Mammary epithelial cell (primary cell): ENCODE measurements at places on chromosomes 16 and 17. TPM values are rescaled to one million over a fixed set of nuclear protein-coding genes. Genes with fewer than 3 reads are reported as not detected.

GRCh38 chr17:44769647-44770084 lies 10.9 kb downstream of the ADAM11 start:
- no peak for DNase-seq

ELOB gene
- 294 TPM for total RNA-seq

MYL11 gene
- 1.3 TPM in 1 of 2 replicates, not detected in the other for total RNA-seq

HP gene
- total RNA-seq = not detected in 2 replicates

CLEC3A gene
- not detected for total RNA-seq

- DNase-seq = no peak
Measured at GRCh38 chr17:57350266-57350665, 93.9 kb downstream of the MSI2 start.

ACE gene
- not detected in 2 replicates for total RNA-seq

DNA sequence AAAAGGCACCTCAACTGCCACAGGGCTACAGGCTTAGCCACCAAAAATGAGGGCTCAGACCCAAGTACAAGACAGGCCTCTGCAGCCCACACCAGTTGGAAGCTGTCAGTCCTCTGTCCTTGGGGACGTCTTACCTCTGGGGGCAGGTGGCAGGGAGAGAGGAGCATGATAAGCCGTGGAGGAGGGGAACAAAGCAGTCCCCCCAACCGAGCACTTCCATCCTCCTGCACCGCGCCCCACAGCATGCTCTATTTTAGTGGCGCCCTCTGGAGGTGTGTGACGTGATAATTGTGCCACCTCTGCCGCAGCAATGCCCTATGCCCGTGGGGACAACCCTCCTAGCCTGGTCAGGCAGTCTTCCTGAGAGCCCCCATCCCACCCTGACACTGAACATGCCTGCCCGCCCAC lies 13.6 kb downstream of the G6PC3 start:
- DNase-seq = no peak

GRCh38 chr17:80795090-80795580 lies 196.5 kb upstream of the CHMP6 start:
- DNase-seq = no peak

AMDHD2 gene
- total RNA-seq = 17.8 and 31.9 TPM in 2 replicates

TPSD1 gene
- total RNA-seq = not detected in 2 replicates

CDRT15L2 gene
- not detected for total RNA-seq

- DNase-seq = no peak
Measured at GRCh38 chr16:1734123-1734522, 28.1 kb downstream of the MAPK8IP3 start.

DNA sequence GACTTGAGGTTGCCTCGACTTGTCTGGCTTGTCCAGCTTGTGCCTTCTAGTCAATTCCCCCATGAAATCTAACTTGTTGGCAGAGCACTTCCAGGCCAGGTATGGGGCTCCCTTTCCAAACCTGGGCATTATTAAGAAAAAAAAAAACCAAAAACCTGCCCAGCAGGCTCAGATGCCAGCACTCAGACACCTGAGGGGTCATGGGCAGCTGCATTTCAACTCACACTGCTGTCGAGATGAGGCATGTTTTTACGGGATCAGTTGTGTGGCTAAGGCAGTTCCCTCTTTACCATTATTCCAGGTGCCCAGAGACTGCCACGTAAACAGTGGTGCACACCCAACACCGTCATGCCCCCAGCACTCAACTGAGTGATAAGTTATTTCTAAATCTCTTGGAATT lies 17.8 kb downstream of the TMEM11 start:
- DNase-seq = no peak

- no peak for DNase-seq
Measured at GRCh38 chr17:65774787-65775186, 213.3 kb upstream of the AXIN2 start.

GRCh38 chr17:13441873-13442272 lies 159.9 kb downstream of the HS3ST3A1 start:
- DNase-seq = no peak

- DNase-seq = no peak
Measured at GRCh38 chr17:520447-521182, 168.0 kb upstream of the RPH3AL start.

DNA sequence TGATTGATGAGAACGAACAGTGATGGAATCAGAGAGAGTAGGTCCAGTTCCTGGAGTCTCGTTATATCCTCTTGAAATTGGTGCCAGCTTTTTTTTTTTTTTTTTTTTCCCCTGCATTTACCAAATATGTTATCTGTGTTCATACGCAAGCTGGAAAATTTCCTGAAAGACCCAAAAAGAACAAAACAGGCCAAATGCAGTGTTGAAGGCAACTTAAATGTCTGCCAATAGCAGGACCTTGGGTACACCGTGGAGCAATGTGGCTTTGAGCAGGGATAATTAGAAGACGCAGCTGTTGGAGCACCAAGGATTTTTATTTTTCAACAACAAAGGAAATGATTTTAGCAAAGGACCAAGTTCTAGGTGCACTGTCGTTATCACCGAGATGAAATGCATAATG lies 105.0 kb downstream of the ABCC6 start:
- DNase-seq = no peak

- no peak for DNase-seq
Measured at GRCh38 chr16:79587897-79588296, 12.6 kb downstream of the MAF start.

DNA sequence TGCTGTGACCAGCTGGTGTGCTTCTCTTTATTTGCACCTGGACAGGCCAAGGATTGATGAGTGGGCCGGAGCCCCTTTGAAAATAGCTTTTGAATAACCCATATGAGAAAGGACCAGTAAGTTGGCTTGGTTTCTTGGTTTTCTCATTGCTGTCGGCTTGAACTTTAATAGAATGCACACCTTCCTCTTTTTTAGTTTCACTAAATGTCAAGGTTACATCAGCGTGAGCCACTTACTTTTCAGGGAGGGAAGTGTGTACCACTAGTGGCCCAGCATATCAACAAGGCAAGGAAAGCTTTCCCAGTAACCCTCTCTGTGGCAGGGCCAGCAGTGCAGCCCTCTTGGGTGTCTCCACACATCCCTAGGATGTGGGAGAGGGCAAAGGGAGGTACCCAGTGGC lies 433.3 kb downstream of the CA10 start:
- DNase-seq = no peak

DNA sequence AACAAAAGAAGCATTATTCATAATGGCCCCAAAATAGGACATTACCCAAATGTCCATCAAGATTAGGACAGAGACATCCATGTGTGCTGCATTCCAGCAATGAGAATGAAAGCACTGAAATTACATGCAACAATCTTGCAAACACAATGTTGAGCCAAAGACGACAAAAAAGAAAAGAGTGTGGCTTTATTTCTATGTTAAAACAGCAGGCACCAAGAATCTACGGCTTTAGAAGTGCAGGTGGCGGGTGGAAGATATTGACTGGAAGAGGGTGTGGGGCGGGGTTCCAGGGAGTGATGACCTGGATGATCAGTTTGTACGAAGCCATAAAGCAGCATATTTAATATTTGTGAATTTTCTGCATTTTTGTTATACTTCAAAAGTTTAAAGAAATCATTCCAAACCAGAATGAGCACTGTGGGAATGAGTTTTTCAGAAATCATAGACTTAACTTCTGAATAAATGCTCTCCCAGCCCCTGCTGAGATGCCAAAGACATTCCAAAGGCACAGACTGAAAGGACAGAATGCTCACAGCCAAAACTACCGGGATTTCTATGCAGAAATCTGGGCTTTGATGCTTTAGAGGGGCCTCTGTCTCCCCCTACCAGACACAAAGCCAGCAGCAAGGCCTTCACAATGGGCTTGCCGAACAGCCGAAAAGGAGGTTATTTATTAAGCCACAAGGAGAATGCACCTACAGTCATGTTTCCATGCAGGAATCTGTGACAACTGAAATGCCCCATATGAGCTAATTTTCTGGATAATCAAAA lies 361.6 kb downstream of the GRIN2A start:
- DNase-seq = no peak

- no peak for DNase-seq
Measured at GRCh38 chr17:39143552-39144093, 7.8 kb downstream of the PLXDC1 start.

- DNase-seq = no peak
Measured at GRCh38 chr17:68446626-68447041, 10.7 kb downstream of the WIPI1 start.

DNA sequence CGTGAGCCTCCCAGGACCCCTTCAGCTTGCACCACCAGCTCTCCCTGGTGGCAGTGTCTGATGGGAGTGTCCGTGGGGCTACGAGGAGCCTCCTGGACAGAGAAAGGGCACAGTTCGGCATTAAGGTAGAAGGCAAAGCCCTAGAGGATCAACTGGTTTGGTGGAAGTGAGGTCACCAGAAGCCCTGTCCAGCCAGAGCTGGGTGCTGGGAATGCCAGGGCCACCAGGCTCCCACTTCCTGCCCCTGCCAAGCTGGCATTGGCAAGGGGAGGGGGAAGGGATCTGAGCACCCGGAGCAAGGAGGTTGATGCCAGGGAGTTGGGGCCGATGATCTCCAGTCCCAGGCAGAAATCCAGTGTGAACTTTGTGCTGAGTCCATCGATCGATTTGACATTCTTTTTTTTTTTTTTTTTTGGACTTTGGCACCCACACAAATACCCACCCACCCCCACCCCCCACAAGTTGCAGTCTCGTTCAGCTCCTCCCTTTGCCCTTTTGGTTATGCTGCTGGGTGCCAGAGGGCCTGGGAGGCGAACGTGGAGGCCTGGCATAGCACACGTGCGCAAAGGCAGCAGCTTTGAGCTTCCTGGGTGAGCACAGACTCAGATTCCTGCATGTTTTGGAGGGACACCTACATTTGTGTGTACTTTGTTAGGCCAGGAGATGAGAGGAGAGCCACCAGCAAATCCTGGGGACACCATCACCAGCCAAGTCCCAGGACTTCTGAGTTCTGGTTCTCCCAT lies 2.1 kb downstream of the NHERF1 start:
- no peak for DNase-seq

DLX4 gene
- not detected for total RNA-seq

- DNase-seq = no peak
Measured at GRCh38 chr17:40309031-40309948, at the start of gene RARA. RARA (plus strand) TSS chr17:40309180; CDS start chr17:40331219, 22,039 bp downstream.

CCL11 gene
- total RNA-seq = not detected in 2 replicates

GRCh38 chr16:4805231-4805630 lies 2.8 kb upstream of the ROGDI start:
- DNase-seq = no peak

GRCh38 chr17:78641666-78642065 lies 64.5 kb upstream of the DNAH17 start:
- no peak for DNase-seq

DNA sequence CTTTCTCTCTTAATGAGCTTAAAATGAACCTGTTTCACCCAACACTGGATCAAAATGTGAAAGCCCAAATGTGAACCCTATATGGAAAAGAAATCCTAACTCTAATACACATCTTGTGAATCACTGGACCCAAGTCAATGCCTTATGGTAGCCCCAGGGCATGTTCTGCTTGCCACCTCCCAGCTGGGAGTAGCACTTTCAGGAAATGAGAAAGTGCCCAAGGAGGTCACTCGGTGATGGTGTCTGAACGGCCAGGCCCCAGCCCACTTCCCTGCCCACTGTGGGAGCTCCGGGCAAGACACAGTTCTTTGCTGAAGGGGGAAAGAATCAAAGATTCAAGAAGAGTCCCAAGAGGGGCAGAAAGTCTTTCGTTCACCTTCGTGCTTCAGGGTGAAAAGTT lies 46.1 kb downstream of the GTF3C1 start:
- peak; percentile 54 for DNase-seq

GRCh38 chr17:9647014-9647413 lies 1.7 kb downstream of the USP43 start:
- peak; percentile 70 for DNase-seq

DNA sequence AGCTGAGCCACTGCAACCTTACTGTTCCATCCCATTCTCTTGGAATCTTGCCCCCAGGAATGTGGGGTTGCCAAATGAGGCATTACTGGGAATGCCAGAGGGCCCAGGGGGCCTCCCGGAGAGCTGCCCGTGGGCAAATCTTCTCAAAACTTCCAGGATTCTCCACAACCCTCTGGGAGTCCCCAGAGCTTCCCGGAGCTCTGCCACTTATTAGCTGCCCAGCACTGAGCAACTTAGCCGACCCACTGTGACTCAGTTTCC lies 306.0 kb downstream of the FOXL1 start:
- DNase-seq = no peak

ZP2 gene
- not detected for total RNA-seq

KCNH6 gene
- not detected in 2 replicates for total RNA-seq

DNA sequence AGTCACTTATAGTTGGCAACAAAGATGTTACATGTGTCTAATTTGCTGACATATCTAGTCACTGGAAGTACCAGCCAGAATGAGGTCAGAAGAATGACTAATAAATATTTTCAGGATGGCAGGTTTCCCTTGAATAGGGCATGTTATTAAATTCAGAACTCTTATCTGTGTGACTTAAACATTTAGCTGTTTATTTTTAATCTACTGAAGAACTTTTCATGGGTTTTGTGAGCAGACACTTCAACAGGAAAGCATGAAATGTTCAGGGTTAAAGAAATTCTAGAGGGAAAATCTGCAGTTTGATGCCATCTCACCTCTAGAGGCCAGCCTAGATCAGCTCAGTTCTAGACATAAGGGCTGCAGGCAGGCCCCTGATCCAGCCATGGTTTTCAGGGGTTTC lies 13.2 kb downstream of the JPT2 start:
- DNase-seq = peak; percentile 75

MT4 gene
- total RNA-seq = not detected

- no peak for DNase-seq
Measured at GRCh38 chr17:65511316-65511715, 50.1 kb downstream of the AXIN2 start.

- no peak for DNase-seq
Measured at GRCh38 chr16:78909226-78909625, 691.3 kb downstream of the MAF start.

SPAG7 gene
- total RNA-seq = 20.7 TPM

- DNase-seq = no peak
Measured at GRCh38 chr16:50501251-50501650, 46.9 kb upstream of the NKD1 start.

DNA sequence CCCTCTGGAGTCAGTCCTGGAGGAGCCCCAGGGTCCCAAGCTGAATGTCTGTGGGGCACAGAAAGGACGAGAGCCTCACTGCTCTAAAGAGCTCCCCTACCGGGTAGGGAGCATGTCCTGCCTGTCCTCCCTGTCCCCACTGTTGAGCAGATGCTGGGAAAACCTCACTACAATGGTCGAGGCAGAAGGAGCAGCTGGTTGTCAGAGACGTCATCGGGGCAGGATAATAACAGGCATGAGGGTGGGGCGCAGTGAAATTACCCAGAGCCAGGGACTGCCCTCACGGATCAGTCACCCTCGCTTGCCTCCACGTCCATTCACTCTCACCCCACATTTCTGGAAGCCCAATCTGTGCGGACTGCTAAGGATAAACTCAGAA lies 538 bp downstream of the TM4SF5 start:
- no peak for DNase-seq

GRCh38 chr17:3510090-3510489 lies 34.3 kb downstream of the ASPA start:
- no peak for DNase-seq

- no peak for DNase-seq
Measured at GRCh38 chr16:85335584-85336491, 223.6 kb upstream of the CIBAR2 start.

GINS2 gene
- total RNA-seq = 17.6 and 32.5 TPM in 2 replicates

TBC1D3G gene
- total RNA-seq = not detected

- DNase-seq = no peak
Measured at GRCh38 chr16:51877686-51878085, 669.3 kb downstream of the TOX3 start.

- DNase-seq = no peak
Measured at GRCh38 chr16:12294471-12294870, 317.9 kb downstream of the SNX29 start.

PYCARD gene
- 28.2 and 38.8 TPM in 2 replicates for total RNA-seq

GUCY2D gene
- total RNA-seq = not detected
